DMS79 (cell line): ENCODE measurements at places on chromosomes 11 and 22.

DNA sequence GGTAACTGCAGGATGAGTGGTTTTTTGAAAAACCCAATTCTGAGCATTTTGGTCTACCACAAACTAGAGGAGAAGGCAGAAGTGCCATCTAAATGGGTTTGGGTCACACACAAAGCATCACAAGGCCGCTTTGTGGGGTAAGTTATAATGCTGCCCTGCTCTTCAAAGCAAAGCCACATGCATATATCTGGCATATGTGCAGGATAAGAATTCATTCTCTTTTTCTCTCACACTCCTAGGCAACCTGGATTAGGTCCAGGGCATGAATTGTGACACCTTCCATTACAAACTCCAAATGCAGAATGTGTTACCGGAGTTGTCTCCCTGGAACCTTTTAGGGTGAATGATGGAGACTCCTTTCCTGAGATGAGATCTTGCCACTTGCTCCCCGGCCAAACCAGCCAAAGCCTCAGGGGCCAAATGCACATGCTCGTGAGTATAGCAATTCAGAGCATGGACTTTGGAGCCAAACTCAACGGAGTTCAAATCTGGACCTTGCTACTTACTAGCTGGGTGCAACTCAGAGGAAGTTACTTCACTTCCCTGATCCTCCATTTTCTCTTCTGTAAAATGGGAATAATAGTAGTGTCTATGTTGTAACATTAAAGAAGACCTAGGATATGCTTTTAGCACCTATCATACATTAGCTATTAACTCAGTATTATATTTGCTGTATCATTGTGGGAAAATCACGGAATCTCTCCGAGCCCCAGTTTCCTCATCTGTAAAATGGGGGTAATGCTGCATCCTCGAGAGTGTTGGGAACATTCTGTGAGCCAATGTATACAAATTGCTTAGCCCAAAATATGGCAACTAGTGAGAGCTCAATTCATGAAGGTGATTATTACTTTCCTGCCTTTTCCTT is 96.6 kb downstream of the COMMD9 start:
- DNase-seq = no peak

DNA sequence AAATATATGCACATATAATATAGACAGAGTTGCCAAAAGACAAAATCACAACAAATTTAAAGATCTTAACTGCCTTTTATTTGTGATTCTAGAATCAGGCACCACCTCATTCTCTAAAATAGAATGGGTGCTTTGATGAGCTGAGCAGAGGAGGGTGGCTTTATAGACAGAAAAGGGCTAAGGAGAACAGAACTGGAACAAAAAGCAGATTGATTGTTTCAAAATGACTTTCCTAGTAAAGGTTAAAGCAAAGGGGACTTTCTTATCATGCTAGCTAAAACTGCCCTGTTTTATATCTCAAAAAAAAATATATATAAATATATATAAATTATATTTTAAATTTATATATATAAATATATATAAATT is 287.6 kb downstream of the FAT3 start:
- no peak for DNase-seq

DNA sequence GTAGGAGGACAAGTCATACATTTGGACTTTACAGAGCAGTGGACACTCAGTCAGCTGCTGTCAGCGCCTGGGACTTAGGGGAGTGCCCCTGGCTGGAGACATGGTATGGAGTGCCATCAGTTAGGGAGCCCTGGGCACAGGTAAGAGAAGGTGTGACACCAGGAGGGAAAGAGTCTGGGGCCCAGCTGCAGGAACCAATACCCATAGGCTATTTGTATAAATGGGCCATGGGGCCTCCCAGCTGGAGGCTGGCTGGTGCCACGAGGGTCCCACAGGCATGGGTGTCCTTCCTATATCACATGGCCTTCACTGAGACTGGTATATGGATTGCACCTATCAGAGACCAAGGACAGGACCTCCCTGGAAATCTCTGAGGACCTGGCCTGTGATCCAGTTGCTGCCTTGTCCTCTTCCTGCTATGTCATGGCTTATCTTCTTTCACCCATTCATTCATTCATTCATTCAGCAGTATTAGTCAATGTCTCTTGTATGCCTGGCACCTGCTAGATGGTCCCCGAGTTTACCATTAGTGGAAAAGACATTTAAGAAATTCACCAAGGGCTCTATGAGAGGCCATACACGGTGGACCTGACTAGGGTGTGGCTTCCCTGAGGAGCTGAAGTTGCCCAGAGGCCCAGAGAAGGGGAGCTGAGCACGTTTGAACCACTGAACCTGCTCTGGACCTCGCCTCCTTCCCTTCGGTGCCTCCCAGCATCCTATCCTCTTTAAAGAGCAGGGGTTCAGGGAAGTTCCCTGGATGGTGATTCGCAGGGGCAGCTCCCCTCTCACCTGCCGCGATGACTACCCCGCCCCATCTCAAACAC is 850 bp upstream of the MIF start:
- DNase-seq = no peak

DNA sequence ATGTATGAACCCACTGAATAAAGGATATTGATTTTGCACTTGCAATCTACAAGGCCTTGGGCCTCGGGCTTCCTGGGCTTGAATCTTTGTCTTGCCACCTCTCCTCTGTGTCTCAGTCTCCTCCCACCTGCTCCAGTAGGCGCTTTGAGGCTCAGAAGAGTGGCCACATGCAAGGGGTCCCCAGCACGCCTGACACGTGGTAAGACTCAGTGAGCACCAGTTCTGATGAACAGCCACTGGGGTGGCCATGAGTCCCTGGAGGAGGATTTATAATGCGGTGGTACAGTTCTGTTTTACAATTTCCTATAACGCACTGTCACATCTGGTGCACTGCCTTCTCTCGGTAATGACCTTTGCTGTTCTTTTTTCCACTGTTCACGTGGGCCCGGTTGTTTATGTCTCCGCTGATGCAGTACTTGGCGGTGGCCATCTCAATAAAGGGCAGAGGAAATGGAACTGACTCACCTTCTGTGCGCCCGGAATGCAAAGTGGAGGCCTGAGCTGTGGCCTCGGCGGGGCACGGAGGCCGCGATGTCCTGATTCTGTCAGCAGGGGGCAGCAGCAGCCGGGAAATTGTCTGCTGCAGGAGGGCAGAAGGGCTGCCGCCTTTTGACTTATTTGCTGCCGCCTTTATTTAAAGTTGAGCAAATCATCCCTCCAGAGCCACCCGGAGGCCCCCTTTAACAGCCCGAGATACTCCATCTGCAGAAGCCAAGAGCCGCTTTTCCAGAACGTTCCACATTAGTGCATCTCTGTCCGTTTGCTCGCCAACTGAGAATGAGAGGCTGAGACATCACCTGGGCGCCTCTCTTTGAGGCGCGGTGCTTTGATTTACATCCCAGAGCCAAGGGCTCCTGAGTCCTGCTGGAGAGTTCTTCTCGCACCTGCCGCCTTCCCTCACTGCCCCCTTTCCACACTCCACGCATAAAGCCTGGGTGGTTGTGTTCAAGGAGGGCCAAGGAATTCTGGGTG is 6.0 kb upstream of the IFT27 start:
- peak; percentile 19 for DNase-seq

DNA sequence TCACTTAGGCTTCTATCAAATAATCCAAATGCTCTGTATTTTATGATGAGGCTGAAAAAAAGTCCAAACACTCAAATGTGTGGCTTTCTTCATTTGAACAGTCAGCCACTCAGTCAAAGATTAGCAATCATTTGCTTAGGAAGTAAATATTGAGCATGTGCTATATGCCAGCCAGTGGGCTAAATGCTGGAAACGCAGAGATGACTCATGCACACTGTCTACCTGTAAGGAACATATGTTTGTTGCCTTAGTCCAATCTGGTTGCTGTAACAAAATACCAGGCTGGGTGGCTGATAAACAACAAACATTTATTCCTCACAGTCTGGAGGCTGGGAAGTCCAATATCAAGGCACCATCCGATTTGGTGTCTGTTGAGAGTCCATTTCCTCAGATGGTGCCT is 617.3 kb downstream of the NTM start:
- DNase-seq = no peak

DNA sequence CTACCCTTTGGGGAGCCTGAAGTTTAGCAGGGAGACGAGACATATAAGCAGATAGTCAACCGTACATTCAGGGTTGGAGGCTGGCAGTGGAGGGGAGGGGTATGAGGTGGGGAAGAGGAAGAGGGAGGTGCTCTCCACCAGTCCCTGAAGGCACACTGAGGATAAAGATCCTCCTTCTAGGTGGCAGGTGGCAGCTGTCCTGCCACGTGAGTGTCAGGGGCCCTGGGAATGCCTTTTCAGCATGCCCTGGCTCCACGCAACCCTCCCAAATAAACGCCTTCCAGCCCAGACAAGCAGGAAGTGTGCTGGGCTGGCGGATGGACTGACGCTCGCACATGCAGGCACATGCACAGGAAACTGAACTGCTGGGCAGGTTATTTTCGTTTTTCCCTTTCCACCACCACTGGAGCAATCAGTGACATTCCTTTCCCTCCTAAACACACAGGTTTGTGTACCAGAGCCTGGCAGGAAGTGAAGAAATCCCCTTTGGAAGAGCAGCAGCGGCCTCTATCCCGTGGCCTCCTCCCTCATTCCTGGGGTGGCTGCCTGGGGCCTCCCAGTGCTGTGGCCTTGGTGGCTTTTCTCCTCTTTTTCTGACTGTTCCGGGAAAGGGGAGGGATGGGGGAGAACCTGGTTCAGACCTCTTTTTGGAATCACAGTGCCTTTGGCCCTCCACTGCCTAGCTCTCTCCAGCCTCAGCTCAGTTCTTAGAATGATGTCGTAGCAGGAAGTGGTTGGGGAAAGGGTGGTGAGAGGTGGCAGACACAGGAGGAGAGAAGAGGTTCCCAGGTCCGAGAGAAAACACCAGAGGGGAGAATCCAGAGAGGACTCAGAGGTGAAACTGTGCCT is 157.0 kb upstream of the TIMP3 start:
- no peak for DNase-seq

DNA sequence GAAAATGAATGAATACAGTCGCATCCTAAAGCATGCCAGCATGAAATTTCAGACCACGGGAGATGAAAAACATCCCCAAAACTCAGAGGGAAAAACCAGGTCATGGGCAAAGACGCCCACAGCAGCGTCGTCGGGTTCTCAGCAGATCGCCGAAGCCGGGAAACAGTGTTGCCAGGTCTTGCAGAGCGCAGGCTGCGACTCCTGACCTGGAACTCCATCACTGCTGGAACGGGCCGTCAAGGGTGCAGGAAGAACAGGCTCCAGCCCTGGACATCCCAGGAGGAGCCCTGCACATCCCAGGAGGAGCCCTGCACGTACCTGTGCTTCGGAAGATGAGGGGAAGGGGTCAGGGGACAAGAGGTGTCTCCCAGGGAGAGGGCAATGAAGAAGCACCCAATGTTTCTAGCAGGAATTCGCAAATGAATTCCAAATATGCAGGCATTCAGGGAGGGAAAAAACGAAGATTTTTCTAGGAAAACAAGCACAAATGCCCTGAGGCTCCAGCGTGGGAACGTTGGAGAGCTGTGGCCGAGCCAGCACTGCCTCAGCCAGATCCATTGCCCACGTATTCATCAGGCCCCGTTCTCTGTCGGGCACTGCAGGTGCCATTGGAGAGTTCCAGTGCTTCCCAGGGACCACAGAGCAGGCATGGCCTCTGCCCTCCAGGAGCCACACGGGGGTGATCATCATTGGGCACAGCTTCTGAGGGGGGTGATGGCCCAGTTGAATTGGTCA is 1110.4 kb downstream of the BRD1 start:
- no peak for DNase-seq

- no peak for DNase-seq
These were observed 345.6 kb downstream of the DLG2 start for GRCh38 chr11:85281550-85281949.

- no peak for DNase-seq
These were observed 23.3 kb downstream of the LRP5 start for GRCh38 chr11:68335683-68336082.

- DNase-seq = no peak
These were observed 49.0 kb upstream of the SERPIND1 start for GRCh38 chr22:20724676-20725454.

DNA sequence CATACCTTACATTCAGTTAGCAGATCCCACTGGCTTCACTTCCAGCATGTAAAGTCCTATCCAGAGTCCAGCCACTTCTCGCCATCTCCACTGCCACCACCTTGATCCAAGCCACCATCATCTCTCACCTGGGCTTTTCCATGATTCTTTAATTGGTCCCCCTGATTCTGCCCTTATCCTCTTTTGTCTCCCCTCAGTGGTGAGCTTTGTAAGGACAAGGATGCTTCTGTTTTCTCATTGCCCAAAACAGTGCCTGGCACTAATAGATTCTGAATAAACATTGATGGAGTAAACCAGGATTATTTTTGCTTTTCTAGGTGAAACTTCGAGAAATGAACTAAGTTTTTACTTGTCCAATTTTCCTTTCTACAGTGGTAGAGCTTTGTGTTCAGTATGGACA is 4.4 kb downstream of the POLA2 start:
- DNase-seq = no peak

DNA sequence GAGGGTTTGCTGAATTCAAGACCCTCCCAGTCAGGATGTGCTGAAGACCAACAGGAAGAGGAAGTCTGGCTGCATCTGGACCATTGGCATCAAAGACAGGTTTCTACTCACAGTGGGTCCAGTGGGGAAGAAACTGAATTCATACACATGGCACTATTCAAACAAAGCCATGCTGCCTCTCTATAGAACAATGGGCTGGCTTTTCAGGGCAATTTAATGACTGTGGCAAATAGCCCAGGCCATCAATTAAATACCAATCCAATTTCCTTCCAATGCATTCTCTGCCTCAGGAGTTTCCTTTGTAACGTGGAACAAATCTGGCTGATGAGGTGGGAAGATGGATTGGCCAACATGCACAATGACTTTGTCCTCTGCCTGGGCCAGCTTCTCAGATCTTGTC is 98.6 kb downstream of the SEZ6L start:
- no peak for DNase-seq

DNA sequence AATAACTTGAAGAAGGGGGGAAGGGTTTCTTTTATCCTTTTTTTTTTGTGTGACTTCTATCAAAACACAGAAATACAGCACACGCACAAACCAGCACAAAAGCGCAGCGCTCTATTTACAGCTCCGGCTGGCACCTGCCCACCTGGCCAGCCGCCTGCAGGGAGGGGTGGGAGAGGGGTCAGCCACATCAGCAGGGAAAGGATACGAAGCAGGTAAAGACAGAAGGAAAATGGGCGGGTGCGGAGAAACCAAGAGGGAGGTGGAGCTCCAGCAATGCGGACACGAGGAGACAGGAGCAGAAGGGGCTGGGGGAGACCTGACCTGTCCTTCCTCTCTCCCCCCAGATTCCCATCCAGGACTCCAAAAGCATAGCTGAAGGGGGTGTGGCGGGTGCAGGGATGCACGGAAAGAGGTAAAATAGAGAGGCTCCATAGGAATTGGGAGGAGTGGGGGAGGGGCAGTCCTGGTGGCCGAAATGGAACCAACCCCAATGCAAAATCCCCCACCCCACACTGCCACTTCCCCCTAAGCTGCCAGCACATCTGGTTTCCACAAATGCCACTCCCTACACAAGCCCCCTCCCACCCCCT is 14.1 kb downstream of the CXCR5 start:
- DNase-seq = no peak

GRCh38 chr11:134893810-134894685 is 482.0 kb upstream of the B3GAT1 start:
- DNase-seq = no peak
